ENCODE measurements at places on chromosomes 6 and 20.

- peak; percentile 82 for DNase-seq
Observed at GRCh38 chr6:16803294-16804200, 42.3 kb upstream of the ATXN1 start.

GRCh38 chr20:24254480-24254879 is 214.9 kb upstream of the SYNDIG1 start:
- DNase-seq: no peak

- DNase-seq: no peak
Observed at GRCh38 chr6:3610206-3610605, 141.3 kb downstream of the PXDC1 start.

- DNase-seq: no peak
Observed at GRCh38 chr6:19713411-19713810, 123.8 kb upstream of the ID4 start.

DNA sequence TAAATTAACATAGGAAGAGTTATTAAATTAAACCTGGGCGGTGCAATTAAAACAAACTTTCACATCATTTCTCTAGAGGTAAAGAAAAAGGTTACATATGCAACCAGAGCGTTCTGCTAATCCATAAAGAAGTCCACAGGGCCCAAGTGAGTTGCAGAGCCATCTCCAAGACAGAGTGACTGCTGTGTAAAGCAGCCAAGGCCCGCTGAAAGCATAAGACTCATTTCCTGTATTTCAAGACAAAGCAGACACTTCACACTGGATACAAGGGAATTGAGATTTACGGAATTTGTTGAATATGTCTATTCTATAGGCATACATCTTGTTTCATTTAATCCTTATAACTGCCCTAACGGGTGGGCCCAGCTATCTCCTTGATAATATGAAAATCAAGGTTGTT is 422.8 kb downstream of the CBLN4 start:
- no peak for DNase-seq

DNA sequence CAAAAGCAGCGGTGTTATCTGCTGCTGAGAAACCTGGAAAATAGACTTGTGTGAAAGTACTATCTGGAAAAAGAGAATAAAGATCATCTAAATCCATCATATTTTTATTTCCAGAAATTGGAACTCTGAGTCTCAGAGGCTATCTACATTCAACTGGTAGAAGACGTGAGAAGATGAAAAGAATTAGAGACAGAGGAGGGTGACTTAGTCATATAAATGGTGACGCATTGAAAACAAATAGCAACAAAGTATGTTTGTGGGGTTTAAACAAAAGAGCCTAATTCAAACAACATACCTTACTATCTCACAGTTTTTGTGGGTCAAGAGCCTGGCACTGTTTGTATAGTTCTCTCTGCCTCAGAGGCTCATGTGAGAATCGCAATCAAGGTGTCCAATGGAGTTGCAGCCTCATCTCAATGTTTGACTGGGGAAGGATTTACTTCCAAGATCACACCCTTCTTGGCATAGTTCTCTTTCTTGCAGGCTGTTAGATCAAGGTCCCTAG is 757.1 kb upstream of the SLC35B3 start:
- DNase-seq: no peak

GRCh38 chr6:4381381-4381780 is 246.0 kb upstream of the ECI2 start:
- no peak for DNase-seq

DNA sequence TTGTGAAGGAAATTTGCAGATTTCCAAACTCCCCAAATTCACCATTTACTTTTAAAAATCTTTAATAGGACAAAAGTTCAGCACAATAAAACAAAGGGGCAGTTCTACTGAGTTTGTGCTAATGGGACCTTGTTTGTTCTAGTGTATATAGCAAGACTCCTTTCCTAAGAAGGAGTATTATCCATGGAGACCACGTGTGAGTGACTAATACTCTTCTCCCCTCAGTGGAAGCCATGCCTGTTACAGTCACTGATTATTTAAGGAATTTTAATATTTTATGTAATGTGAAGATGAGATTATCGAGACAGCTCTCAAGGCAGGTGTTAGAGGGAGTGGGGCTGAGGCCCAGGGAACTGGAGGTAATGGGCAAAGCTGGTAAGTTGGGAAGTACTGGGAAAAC is 16.4 kb upstream of the QKI start:
- peak; percentile 67 for DNase-seq

DNA sequence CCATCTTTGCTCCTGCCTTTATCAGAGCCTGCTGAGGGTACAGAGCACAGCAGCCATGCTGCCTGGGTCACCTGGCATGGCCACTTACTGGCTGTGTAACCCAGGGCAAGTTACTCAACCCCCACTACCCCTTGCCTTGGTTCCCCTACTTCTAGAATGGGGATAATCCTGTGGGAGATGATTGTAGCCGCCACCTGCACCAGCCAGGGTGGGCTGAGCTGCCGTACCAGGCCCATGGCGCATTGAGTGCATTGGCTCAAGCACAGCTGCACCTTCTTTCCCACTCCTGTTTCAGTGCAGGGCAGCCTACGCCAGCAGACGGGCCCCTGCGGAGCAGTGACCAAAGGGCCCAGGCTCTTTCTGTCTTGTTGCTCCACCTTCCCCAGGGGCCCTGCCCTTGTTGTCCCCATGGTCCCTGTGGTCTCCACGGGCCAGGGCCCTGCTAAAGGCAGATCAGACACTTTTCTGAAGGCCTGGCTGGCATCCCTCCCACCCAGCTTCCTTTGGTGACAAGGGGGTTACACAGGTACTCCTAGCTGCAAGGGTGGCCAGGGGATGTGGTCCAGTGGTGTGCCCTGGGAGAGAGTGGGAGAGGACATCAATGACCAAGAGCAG is 159.4 kb upstream of the MLN start:
- no peak for DNase-seq

GRCh38 chr6:132683543-132683942 is 24.6 kb upstream of the TAAR1 start:
- no peak for DNase-seq

DNA sequence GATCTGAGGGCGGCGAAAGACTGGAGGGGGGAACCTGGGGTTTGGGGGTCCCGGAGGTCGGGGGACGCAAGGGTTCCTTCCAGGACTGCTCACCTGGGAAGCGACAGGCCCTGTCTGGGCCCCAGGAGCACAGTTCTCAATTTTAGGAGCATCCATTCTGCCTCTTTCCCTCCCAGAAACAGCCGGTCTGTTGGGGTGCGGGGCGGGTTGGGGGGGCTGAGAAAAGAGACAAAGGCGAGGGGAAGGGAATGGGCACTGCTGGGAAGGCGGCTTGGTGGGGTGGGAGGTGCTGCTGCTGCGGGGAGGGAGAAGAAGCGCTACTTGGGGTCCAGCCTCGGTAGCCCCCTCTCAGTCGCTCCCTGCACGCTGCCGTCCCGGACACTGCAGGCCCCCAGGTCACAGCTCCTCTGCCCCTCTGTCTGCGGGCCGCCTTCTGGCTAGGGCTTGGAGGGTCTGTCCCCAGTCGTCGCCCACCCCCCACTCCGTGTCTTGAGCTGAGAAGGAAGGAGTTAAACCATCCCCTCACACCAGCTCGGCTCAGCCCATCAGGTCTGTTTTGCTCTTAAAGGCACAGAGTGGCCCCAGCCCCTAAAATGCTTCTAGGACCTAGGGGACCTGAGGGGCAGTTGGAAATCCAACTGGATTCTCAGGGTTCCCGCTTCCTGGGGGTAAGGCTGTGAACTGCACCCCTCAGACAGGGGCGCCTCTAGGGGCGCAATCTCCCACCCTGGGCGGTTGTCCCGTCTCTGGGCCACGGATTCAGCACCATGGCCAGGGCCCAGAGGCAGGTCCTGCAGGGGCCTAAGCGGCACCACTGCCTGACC is 690 bp downstream of the GDAP1L1 start:
- DNase-seq: no peak

DNA sequence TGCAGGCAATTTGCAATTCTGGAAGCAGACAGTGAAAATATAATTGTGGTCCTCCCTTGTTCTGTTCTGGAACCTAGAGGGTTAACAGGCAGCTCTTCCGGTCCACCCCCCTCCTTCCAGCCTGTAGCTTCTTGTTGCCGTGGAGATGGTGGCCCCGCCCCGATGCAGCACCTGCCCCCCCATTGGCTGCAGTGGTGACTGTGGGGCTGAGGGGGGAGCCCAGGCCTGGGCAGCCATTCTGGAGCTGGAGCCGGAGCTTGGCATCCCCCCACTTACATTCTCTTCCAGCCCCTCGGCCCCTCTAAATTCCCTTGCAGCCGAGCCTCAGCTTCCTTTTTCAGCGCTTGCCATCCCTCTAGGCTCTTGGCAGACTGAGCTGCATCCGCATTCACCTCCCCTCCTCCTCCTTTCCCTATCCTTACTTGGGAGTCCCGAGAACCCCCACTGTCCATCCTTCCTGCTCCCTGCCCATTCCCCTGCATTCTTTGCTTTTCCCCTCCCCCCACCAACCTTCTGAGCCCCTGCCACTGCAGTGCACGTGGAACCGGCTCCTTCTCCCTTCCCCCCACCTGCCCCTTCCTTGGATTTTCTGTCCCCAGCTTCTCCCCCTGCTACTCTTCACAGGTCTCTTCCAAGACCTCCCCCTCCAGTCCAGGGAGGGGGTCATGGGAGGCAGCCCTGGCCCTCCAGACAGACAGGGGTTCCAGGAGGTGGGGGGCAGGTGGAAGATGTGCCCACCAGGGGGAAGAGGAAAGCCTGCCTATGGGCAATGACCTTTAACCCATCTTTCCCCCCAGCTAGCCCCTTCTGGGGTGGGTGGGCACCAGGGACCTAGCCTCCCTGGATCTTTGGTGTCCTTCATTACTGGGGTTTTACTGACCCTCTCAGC is 11.4 kb downstream of the SYNGAP1 start:
- DNase-seq: peak; percentile 75

DNA sequence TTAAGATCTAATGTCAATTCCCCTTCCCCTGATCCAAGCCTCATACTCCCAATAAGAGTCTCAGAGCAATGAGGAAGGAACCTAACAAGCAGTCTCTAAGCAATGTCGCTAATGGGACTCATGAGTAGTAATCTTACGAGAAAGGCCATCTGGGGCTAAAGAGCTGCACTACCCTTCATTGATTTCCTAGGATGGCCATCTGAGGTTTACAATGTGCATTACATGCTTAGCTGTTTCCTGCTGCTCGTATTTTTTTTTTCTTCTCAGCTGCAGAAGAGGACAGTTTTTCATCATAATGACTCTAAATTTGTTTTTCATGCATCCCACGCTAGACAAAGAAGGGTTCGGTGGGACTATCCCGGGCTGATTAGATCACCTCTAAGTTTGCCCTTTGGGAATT is 119.3 kb downstream of the LPA start:
- DNase-seq: no peak

GRCh38 chr6:43978473-43979346 is 148.5 kb downstream of the MRPL14 start:
- no peak for DNase-seq

DNA sequence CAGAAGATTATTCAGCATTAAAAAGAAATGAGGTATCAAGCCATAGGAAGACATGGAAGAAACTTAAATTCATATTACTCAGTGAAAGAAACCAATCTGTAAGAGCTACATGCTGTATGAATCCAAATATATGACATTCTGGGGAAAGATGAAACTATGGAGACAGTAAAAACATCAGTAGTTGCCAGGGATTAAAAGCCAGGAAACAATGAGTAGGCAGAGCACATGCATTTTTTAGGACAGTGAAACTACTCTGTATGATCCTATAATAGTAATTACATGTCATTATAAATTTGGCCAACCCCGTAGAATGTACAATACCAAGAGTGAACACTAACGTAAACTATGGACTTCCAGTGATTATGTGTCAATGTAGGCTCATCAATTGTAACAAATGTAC is 92.8 kb upstream of the RNF217 start:
- no peak for DNase-seq

DNA sequence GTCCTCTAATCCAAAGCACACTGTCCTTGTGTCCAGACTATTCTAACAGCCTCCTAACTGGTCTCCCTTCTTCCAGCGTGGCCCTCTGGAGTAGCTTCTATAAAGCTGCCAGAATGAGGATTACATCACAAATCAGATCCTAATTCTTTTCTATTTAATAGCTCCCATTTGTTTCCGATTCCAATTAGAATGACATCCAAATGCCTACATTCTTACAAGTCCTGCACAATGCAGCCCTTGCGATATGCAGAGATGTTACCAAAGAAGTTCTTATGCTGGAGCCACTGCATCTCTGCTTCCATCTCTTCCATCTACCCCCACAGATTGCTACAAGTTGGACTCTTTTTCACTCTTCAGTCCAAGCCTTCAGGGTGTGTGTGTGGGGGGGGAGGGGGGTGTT is 40.0 kb downstream of the GMDS start:
- DNase-seq: no peak

DNA sequence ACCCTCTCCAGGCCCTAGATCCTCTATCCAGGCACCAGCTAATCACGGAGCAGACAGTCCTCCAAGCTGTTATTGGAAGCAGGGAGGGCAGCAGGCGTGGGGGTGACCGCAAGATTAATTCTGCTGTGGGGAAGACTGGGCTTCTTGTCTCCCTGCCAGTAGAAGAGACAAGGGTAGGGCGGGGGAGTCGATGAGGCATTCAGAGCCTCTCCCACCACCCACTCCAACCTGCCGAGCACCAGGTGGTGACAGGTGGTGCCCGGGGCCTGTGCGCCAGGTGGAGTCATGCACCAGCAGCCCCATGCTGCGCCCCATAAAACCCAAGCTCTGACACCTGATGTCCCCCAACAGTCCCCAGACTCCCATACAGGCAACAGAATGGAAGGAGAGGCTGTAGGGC is 89.6 kb downstream of the CDH22 start:
- no peak for DNase-seq

DNA sequence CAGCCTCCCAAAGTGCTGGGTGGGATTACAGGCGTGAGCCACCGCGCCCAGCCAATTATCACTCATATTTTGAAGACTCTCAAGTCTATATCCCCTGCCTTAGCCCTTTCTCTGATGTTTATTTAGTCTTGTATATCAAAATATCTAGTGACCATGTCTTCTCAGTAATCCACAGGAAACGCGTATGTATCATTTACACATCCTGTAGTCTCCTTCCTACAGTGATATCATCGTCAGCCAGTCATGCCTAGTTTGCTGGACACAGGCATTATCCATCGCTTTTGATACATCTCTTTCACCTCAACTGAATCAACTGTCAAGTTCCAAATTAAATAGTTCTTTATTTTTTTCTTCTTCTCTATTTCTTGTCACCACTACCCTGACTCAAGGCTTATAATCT is 223.7 kb downstream of the NKAIN2 start:
- no peak for DNase-seq

- DNase-seq: no peak
Observed at GRCh38 chr6:74467533-74468215, 738.2 kb downstream of the COL12A1 start.
